ENCODE measurements at places on chromosomes 2 and 18.

GRCh38 chr2:84966731-84967130 lies 4.2 kb upstream of the KCMF1 start:
- no peak for DNase-seq

DNA sequence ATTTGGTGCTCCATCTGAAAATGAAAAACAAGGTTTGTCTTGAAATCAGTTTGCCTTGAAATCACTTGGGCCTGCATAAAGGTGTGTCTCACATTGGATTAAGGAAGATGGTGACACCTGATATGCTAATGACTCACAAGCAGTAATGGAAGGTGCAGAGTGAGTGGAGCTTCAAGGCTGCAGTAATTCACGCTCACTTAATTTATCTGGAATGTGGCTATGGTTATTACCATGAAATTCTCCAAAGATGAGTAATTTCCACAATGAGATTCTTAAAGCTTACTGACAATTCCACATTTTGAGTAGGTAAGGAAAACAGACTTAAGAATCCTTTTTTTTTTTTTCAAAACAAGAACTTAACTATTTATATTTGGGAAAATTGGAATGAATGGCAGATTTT lies 156.8 kb downstream of the PAX3 start:
- DNase-seq = no peak

DNA sequence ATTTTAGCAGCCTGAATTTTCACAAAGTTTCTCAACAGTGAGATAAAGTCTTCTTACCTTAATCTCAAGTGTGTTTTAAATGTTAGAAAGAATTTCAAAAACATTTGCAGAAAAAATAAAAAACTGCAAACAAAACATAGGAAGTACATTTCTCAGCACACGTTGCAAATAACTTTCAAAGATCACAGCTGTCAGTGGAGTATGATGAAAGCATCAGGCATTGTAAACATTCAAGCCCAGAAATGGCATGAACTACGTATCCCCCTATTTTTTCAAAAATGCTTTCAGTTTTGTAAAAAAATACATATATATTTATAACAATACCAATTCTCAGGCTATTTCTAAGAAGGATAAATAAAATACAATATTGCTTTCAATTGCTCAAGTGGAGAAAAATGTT lies 320.6 kb upstream of the TFPI start:
- DNase-seq = no peak

DNA sequence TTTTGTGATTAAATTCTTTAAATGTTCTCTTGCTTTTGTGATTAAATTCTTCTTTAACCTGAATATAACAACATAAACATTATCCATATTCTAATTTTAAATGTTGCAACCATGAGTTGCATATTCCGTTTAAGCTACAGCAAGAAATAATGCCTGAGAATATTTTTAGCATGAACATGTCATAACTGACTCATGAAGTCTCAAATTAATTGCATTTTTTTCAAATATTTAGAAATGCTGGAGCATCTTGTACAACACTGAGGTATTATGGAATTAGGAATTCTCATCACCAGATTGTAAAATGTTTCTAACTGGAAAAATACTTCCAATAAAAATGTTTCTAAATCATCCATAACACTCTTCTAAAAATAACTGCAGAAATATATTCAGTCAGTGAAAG lies 14.7 kb downstream of the ROCK2 start:
- DNase-seq = no peak

- DNase-seq = no peak
Measured at GRCh38 chr2:240564561-240565332, 3.5 kb upstream of the RNPEPL1 start.

DNA sequence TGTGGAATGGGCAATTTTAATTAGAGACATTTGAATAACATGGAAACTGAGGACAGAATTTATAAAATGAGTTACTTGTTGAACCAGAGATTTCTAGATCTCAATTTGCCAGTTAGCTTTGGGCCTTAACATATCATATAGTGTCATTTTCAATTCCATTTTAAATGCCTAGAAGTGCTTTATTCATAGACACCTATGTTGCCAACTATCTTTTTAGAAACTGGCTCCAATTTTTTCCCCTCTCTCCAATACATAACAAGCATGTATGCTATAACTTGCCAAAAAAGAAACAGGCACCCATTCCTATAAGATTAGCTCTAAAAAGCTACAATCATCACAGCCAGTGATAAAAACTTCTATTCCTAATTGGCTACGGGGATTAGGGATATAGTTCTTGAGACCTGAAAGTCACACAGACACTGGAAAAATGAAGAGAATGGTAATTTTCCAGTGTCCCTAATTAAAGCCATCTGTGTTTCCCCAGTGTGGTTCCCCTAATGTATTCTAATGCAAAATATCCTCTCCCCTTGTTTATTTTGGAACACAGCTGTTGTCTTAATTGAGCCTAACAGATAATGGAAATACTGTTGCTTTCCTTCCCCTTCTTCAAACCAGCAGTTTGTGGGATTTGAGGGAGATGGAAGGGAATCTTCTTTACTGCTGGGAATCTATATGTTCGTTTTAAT lies 205.5 kb upstream of the FSHR start:
- no peak for DNase-seq

DNA sequence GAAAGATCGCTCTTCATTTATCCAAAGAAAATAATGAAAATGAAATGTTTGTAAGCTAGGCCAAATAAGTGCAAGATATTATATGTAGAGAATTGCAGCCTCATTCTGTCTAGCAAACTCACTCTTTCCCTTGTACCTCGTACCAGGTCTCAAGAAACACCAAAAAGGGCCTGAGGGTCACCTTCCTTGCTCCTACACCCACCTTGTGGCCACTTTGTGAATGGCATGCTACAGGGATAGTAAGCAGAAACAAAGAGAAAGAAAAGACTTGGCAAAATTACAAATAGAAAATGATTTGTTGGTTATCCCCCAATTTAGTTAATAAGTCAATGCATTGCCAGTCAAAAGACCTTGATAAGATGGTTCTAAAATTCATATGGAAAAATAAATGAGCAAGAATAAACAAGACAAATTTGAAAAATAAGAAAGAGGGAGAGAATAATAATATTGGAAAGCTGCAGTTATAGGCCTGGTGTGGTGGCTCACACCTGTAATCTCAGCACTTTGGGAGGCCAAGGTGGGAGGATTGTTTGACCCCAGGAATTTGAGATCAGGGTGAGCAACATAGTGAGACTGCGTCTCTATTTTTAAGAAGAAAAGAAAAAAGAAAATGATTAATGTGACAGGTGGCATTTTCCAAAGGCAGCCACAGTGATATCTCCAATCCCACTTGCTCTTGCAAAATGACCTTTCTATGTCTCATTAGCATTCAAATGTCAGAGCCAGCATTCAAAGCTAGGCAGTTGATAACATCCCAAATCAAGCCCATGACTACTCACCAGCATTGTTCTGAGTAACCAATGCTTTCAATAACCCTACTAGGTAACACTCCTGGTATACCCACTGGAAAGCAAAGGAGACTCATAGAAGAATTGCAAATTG lies 38.8 kb upstream of the BMP10 start:
- peak; percentile 72 for DNase-seq

- no peak for DNase-seq
Measured at GRCh38 chr2:2681085-2681484, 350.0 kb upstream of the MYT1L start.

- DNase-seq = no peak
Measured at GRCh38 chr2:67221266-67221665, 175.9 kb upstream of the ETAA1 start.

GRCh38 chr2:67389286-67389685 lies 7.8 kb upstream of the ETAA1 start:
- DNase-seq = no peak

GRCh38 chr2:20985062-20985461 lies 58.8 kb downstream of the APOB start:
- DNase-seq = no peak

GRCh38 chr2:81767187-81767912 lies 1462.8 kb upstream of the LRRTM1 start:
- DNase-seq = no peak

DNA sequence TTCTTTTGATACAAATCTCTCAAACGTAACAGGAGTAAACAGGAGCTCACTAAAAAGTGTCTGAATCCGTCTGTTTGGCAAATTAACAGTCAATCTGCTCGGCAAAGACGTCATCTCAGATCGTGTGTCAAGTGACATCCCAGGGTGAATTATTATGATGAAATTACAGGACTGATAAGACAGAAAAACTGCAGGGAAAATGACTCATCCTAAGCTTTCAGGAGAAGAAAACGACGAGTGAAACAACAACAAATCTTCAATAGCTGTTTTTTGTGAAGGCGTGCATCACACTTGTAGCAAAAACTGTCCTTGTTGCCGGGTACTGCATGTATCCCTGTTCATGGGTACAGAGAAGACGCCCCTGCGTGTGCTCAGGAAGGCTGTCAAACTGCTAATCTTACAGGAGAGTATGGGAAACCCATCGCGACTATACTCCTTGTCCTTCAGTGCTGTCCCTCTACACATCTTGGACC lies 24.9 kb downstream of the EPB41L3 start:
- DNase-seq = no peak

DNA sequence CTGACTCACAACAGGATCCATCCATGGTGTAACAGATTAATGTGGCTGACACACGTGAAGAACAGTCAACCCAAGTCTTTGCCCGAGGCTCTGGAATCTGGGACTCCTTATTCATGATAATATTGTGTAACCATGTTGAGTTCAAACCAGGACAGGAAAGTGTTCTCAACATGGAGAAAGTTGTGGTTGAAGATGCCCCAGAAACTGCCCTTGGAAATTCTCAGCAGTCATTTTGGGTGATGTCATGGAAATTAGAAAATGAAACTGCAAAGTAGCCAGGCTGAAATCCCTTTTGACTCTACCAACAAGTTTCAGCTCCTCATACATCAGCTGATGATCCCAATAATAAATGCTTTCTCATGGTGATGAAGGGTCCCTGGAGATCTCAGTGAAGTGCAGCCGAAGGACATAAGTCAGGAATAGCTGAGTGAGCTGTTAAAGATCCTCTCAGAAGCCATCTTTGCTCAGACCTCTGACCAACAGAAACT lies 307.7 kb downstream of the TNS1 start:
- DNase-seq = no peak

GRCh38 chr2:118643294-118643693 lies 204.2 kb downstream of the EN1 start:
- no peak for DNase-seq

- no peak for DNase-seq
Measured at GRCh38 chr2:157890969-157891642, 15.0 kb upstream of the ACVR1 start.

DNA sequence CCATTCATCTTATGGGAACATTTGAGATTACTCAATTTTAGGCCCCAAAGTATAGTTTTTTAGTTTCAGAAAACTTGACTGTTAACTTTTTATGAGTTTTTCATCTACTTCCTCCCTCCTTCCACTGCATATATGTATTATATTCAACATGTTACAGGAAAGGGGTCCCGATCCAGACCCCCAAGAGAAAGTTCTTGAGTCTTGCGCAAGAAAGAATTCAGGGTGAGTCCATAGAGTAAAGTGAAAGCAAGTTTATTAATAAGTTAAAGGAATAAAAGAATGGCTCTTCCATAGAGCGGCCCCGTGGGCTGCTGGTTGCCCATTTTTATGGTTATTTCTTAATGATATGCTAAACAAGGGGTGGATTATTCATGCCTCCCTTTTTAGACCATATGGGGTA lies 172.6 kb downstream of the MCFD2 start:
- no peak for DNase-seq

DNA sequence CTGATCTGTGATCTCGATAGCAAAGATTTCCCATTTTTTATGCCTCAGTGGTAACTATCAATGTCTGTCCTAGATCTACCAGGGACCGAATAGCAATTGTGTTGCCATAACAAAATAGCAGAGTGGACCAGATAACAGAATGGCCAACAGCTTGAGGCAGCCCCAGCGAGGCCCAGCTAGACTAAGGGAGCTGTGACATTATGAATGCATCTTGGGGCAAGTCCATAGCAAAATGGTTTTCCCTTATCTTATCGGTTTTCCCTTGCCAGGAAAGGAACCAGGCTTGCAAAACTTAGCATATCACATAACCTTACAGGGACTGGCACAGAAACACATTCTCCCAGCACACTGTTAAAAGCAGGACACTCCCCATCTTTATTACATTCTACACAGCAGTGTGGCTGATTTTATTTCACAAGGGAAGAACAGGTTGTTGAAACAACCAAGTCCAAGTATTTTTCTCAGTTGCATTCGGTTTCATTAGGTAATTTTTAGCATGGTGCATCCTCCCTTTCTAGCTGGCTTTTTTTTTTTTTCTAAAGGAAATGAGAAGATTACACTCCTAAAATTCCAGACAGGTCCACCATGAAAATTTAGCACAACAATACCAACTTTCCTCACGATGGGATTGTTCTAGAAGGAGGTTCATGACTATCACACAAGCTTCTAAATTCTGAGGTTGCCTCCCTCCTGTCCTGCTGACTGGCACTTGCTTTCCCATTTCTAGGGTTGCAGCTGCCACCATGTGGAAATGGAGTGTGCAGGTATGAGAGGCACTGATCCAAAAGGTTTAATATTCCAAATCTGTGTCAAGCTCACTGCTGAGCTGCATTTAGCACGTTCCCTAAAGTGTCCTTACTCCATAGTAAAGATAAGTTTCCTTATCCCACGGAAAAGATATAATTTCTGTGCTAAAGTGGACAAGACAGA lies 97.0 kb upstream of the SLC35G4 start:
- DNase-seq = no peak

Measured in stimulated activated CD4-positive, alpha-beta T cell treated with anti-CD3 and anti-CD28 coated beads, Interleukin-4, amount 100 ng/mL, for 1 hour (primary cell).